ENCODE measurements at places on chromosomes 1 and 21. TPM values are rescaled to one million over a fixed set of nuclear protein-coding genes. Genes with fewer than 3 reads are reported as not detected.

Gene FOXO6
- 3.6 TPM for total RNA-seq

DNA sequence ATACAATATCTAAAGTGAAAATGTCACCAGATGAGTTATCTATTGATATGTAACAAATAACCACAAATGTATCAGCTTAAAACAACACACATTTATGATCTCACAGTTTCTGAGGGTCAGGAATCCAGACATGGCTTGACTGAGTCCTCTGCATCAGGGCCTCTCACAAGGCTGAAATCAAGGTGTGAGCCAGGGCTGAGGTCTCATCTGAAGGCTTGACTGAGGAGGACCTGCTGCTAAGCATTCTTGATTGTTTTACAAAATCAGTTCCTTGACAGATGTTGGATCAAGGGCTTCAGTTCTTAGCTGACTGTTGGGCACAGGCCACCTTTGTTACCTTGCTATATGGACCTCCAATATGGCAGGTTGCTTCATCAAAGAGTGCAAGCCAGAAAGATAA is 483.7 kb downstream of the CAMTA1 start:
- no peak for ATAC-seq

DNA sequence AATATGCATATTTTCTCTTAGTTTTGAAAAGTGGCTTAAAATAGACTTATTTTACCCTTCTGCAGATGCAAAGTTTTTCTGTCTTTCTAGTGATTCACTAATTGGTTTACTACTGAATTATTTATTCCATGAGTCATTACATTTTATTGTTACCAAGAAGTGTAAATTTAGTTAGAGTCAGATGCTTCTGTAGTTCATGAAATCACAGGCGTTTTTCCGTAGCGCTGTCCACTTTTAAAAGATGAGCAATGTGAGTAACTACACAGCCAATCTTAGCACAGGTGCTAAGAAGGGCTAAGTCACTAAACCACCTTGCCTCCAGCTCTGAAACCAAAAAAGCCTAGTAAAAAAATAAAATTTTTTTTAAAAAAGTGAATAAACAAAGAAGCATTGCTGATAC is 24.7 kb downstream of the RGS13 start:
- ATAC-seq: no peak

- no peak for ATAC-seq
Measured at GRCh38 chr1:109630081-109630897, 10.7 kb downstream of the AMPD2 start.

- no peak for ATAC-seq
Measured at GRCh38 chr1:242673652-242674051, 149.2 kb upstream of the PLD5 start.

Gene MRPS6
- total RNA-seq: 68.0 TPM

- ATAC-seq: no peak
Measured at GRCh38 chr1:225446595-225446960, 18.7 kb upstream of the LBR start.

- ATAC-seq: no peak
Measured at GRCh38 chr1:117529683-117530082, 76.2 kb upstream of the TENT5C start.

DNA sequence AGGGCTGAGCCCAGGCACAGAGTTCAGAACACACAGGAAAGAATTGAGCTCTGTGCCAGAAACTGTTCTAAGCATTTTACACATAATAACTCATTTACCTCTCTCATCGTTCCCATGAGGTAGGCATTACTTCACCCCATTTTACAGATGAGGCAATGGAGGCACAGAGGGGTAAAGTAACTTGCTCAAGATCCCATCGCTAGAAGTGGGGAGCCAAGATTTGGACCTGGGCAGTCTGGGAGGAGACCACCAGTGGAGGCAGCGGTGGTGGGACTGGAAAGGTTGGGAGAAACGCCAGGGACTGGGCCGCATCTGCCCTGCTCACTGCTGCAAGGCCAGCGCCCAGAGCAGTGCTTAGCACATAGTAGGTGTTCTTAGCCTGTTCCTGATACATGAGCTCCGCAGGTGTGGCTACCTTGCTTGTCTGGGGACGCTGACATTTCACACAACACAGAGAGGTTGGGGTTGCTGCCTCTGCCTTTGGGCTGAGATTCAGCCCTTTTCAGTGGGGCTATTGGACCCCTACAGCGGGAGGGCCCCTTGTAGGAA is 27.8 kb upstream of the EPS8L3 start:
- ATAC-seq: peak; percentile 2

DNA sequence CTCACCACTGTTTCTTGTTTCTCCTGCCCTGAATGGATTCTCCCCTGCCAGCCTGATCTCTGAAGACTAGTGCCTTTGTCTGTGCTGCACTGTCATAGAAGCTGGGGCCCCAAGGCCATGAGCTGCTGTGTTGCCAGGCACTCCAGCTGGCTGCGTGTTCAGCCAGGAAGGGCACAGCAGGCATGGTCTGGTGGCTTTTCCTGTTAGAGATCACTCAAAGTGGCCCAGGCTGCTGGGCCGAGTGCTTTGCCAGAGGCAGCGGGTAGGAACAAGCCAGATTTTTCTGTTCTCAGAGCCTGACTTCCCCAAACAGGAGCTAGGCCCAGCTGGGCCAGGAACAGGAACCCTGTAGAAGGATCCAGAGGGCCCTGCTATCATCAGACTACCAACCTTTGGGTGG is 5.2 kb downstream of the ADPRS start:
- ATAC-seq: no peak

Gene WLS
- total RNA-seq: 94.4 TPM

DNA sequence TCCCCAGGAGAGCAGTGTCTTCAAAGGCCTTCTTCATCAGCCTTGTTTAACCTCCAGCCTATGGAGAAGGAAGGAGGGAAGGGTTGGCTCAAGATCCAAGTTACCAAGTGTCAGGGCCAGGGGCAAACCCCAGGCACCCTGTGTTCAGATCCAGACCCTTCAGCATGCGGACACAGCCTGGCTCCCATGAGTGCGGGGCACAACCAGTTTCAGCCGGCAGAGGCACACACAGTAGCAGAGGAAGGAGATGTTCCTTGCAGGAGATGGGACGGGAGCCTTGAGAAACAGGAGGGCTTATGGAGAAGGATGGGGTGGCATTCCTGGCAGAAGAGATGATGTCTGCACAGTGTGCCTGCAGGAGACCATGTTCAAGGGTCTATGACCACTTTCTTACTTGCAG is 161.7 kb upstream of the EDN2 start:
- ATAC-seq: no peak

- no peak for ATAC-seq
Measured at GRCh38 chr1:177964336-177964735, 5.5 kb downstream of the SEC16B start.

- ATAC-seq: no peak
Measured at GRCh38 chr21:44529503-44530125, 10.4 kb downstream of the KRTAP10-1 start.

GRCh38 chr1:156832434-156832833 is 15.8 kb upstream of the SH2D2A start:
- no peak for ATAC-seq

Gene UBAP2L
- total RNA-seq: 100 TPM

Gene GPR25
- not detected for total RNA-seq

Gene DTL
- 1.8 TPM for total RNA-seq

- peak; percentile 86 for ATAC-seq
Measured at GRCh38 chr1:221829327-221830015, 87.6 kb upstream of the DUSP10 start.

Gene LIPI
- not detected for total RNA-seq

GRCh38 chr1:100581096-100581705 is 43.3 kb downstream of the GPR88 start:
- no peak for ATAC-seq

DNA sequence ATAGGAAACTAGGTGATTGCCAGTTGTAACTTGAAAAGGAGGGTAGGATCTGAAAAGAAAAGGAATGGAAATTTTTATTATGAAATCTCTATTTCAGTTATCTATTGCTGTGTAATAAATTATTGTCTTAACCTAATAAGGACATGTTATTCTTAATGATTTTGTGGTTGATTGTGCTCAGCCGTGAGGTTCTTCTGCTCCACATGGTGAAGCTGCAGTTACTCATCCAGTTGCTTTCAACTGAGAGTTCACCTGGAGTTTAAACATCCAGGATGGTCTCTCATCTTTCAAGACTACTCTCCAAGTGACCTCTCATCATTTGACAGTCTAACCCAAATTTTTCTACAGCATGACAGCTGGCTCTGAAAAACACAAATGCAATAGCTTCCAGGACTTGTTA is 96.0 kb downstream of the ATG4C start:
- ATAC-seq: no peak

GRCh38 chr1:69739251-69739605 is 171.5 kb downstream of the LRRC7 start:
- ATAC-seq: no peak

Data from motor neuron (in vitro differentiated cells).